Psoas muscle (tissue), 8 donors: ENCODE measurements at places on chromosomes 2 and 18. TPM values are rescaled to one million over a fixed set of nuclear protein-coding genes. Genes with fewer than 3 reads are reported as not detected.

GRCh38 chr2:126367361-126367760 is 288.6 kb upstream of the GYPC start:
- DNase-seq = no peak

GRCh38 chr18:31250902-31251301 is 67.1 kb upstream of the DSG1 start:
- DNase-seq = no peak

- DNase-seq = no peak
Observed at GRCh38 chr2:74603282-74604000, 44.7 kb downstream of the M1AP start.

GRCh38 chr18:48330016-48330991 is 78.9 kb downstream of the ZBTB7C start:
- DNase-seq = no peak

GRCh38 chr18:37460604-37461003 is 105.0 kb downstream of the CELF4 start:
- no peak for DNase-seq

DNA sequence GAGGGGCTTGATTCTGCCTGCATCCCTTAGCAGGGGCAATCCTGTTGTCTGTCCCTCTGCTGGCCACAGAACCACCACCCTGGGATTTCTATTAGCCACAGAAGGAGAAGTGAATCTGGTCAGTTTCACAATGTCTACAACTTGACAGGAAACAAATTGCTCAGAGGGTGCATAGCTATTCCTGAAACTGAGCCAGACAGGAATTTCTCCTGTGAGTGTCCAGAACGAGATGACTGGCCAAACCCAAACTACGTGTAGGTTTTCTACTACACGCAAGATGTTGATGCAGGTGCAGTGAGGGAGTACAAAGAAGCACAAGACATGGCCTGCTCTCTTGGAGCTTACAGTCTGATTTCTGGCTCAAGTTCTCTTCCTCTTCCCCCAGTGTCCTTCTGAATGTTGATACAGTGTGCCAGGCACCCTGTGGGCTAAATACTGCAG is 201.9 kb downstream of the CLIP4 start:
- no peak for DNase-seq

DNA sequence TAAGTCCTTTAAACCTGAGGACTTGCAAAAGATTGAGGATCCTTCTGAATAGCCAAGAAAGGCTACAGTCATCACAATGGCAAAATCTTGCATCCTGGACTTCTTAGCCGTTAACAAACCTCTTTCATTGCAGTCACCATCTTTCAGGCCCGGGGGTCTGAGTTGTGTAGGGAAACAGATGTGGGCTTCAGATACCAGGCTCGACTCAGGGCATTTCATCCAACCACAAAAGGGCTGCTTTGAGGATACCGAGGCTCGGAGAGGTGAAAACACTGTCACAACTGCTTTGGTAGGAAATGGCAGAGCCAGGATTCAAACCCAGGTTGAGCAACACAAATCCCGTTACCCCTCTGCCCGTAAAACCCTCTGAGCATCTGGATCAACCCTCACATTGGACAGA is 147.4 kb downstream of the TFCP2L1 start:
- no peak for DNase-seq

DNA sequence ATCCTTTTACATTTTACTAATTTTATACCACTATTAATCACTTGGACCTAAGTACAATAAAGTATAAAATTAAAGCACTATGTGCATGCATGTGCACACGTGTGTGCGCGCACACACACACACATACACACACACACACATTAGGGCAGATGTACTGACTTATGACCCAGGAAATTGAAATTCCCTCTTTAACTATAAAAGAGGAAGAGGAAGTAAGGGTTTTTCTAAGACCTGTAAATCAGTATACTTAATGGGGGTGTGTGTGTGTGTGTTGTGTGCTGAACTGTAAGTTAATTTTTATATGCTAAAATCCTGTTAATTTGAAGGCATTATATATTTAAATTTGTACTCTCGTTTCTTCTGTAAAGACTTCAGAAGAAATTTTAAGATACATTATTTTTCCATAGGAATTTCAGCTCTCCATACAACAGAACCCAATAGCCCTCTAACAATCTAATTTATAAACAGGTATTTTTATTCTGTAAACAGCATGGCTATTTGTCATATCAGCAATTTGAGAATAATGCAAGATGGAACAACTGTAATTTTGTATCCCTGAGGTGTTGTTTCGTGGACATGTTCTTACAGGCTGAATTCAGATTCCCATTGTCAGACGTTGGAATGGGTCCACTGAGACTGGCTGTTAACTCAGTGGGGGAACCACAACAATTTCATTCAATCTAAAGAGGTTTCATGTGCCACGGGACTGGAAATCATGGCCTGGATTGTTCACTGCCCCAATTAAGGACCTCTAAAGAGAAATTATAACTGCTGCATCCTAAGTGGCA is 90.9 kb downstream of the PLA2R1 start:
- no peak for DNase-seq

DNA sequence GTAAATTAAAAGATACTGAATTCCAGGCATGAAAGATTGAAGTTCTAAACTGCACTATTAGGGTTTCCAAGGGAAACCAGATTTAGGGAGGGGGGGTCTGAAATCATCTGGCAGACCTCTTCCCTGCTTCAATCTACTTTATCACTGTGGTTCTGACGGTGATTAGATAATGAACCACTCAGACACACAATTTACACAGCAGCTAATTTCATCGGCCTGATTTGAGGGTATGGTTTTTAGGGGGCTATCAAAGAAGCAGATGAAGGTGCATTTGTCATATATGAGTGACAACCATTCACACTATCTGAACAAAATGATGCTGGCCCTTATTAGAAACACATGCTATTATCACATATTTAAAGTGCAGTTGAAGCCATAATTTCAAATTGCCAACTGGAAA is 106.0 kb downstream of the OLA1 start:
- DNase-seq = no peak

GRCh38 chr2:148602885-148603561 is 41.5 kb upstream of the EPC2 start:
- DNase-seq = no peak

DNA sequence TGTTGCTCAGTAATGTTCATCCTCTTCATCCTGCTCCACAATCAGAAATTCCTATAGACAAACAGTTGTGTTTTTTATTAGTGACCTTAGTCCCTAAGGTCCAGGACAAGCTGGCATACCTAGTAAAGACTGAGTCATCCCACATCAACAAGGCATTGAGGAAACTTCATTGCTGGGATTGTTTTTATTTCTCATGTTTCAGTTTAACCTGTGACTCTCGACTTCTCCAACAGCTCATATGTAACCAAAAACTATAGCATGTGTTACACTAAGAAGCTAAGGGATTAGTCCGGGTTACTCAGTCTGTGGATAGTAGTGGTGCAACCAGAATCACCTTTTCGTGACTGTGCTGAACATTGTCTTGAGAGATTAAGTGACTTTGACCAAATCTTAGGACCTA is 292.1 kb downstream of the RDH14 start:
- DNase-seq = no peak

DNA sequence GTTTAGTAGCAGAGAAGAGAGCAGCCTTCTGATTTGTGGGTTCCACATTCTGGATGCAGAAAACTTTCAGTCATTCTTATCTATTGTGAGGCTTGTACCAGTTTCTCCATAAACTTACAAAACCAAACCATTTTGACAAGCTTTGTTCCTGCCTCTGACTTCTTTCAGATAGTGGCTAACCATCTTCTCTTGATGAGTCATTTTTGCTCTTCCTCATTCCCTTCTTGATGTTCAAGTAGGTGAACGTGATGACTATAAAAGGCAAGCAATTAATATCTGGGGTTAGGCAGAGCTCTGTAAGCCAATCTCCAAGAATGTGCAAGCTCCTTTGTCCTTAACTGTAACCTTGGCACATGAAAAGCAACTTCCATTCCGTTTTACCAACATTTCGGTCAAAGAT is 2083.1 kb upstream of the PIK3C3 start:
- no peak for DNase-seq

- DNase-seq = peak; percentile 62
Observed at GRCh38 chr18:76495435-76496193, 572 bp upstream of the ZNF516 start.

GRCh38 chr2:207128867-207129266 is 36.9 kb downstream of the KLF7 start:
- no peak for DNase-seq

DNA sequence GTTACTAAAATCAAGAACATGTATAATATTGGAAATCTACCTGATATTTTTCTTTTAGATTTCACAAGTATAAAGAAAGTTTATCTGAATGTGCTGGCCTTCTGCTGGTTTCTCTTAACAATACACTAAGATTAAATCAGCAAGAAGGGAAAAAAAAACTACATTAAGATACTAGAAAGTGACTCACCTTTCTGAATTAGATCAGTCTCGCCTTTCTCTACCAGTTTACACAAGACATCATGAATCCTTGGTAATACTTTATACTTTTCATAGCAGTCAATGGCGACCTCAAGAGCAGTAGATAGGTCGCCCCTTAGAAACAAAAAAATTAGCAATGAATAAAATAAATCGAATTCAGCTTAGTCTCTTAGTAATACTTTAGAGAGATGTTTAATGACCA is 61.2 kb downstream of the LRPPRC start:
- no peak for DNase-seq

DNA sequence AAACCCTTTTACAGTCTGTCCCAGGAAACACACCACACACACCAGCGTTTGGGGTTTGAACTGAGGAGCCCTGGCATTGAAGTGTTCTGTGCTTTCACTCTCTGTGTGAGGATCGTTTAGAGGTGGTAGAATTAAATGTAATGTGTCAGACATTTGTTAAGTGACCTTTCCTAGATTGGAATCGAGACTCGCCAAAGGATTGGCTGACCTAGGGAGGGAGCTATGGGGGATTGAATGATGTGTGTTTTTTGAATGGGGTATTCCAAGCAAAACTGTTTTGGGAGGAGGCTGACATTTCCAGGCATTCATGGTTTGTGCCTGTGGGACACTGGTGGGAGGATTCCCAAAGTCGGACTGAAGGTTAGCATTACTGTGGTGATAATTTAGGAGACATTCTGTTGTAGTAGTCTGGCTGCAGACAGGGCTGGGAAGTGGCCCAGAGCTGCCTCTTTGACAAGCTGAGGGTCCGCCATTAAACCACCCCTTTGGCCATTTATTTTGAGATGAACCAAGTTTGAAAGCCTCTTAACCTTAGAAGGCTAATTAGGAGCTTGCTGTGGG is 1.7 kb downstream of the MYO1B start:
- DNase-seq = no peak

SKA1 gene
- not detected for total RNA-seq

FAM110C gene
- 0.06 TPM for total RNA-seq

FSHR gene
- total RNA-seq = not detected

CDH7 gene
- not detected for total RNA-seq

SLC30A3 gene
- total RNA-seq = not detected

SLC38A11 gene
- total RNA-seq = 0.07 TPM

RND3 gene
- total RNA-seq = 21.0 TPM

HRH4 gene
- total RNA-seq = 0.21 TPM

SLC4A5 gene
- 2.7 TPM for total RNA-seq

KATNAL2 gene
- 0.21 TPM for total RNA-seq

CNNM3 gene
- total RNA-seq = 12.6 TPM
